ENCODE measurements at places on chromosomes 7 and 10.

DNA sequence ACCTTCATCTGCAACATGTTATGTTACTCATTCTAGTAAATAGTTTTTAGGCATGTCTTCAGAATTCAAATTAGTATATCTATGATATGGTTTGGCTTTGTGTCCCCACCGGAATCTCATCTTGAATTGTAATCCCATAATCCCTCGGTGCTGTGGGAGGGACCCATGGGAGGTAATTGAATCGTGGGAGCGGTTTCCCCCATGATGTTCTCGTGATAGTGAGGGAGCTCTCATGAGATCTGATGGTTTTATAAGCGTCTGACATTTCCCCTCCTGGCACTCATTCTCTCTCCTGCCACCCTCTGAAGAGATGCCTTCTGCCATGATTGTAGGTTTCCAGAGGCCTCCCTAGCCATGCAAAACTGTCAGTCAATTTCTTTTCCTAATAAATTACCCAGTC lies 20.4 kb upstream of the GPR37 start:
- no peak for DNase-seq

- DNase-seq, result no peak
Observed at GRCh38 chr10:132047575-132048293, 18.0 kb upstream of the JAKMIP3 start.

GRCh38 chr7:15280078-15280733 lies 281.6 kb downstream of the AGMO start:
- no peak for DNase-seq

DNA sequence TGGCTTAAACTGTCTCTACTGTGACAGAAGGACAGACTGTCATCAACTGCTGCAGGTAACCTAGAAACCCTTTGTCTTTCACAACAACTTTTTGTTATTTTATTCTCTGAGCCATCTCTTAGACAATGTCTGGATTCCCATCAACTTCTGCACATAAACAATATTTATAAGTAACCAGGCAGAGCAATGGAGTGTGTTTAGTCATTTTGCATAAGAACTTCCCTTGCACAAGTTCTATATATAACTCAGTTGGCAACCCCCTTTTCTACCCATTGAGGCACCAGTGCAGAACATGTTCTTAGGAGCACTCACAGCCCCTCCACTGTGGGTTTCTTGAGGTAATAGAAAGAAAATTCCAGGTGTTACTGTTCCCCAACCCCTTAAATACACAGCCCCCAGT lies 65.0 kb upstream of the IL6 start:
- no peak for DNase-seq

DNA sequence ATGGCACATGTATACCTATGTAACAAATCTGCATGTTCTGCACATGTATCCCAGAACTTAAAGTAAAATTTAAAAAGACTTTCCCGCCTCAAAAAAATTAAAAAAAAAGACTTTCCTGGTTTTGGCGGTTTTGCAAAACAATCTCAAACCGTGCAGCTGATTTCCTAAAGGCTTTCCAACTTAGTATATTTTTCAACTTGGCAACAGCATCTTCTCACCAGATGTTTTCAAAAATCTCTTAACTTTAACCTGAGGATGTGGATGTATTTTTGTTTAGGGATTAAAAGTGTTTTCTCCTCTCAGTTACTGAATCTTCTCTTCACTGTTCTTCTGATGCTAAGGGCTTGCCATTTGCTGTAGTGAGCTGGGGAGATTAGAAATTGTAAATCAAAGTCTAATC lies 96.5 kb upstream of the PLPP4 start:
- DNase-seq, result no peak

GRCh38 chr7:116731023-116731395 lies 59.0 kb downstream of the MET start:
- no peak for DNase-seq

GRCh38 chr10:73859428-73859783 lies 14.9 kb downstream of the CAMK2G start:
- DNase-seq, result no peak

DNA sequence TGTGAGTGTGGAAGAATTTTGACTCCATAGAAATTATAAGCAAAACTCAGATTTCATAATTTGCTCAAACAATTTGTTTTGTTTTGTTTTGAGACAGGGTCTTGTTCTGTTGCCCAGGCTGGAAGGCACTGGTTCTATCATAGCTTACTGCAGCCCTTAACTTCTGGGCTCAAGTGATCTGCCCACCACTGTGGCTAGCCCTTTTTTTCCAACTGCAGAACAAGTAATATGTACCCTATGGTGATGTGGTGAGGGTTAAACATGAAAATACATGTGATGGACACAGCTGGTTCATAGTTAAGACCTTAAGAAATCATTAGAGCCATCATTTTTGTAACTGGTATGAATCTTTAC lies 31.1 kb downstream of the CSTF2T start:
- no peak for DNase-seq

GRCh38 chr10:104324221-104324686 lies 14.0 kb downstream of the ITPRIP start:
- DNase-seq, result no peak

GRCh38 chr10:105010411-105011121 lies 369.5 kb downstream of the SORCS3 start:
- no peak for DNase-seq

DNA sequence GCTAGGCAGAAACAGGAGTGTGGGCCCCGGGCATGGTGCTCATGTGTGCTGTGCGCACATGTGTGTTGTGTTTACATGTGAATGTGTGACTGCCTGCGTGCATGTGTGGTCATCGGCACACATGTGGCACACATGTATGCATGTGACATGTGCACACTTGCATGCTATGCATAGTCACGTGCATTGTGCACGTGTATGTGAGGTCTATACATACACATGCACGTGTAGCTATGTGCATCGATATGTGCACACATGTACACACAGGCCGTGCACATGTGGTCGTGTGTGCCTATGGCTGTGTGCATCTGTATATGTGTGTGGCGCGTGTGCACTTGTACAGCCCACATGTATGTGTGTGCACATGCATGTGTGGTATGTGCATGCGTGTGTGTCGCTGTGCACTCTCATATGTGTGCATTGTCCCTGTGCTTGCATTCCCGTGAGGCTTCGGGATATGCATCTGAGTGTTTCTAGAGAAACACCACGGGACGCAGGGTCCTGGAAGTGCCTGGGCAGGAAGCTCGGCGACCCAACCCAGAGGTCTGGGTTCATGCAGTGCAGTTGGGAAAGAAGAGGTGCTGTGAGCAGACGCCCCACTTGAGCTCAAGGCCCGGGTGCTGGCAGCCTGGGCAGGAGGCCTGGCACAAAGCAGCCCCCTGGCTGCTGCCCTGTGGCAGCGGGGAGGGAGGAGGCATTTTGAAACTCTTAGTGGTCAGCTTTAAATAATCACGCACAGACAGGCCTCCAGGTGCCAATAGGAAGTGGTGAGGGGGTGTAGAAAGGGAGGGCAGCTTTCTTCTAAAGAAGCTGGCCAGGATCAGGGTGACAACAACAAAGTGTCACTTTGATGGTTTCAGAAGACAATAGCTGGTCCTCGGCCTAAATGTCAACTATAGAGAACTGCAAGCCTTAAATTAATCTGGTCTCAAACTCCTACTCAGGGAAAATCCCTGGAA lies 410.0 kb upstream of the MGMT start:
- DNase-seq, result no peak

DNA sequence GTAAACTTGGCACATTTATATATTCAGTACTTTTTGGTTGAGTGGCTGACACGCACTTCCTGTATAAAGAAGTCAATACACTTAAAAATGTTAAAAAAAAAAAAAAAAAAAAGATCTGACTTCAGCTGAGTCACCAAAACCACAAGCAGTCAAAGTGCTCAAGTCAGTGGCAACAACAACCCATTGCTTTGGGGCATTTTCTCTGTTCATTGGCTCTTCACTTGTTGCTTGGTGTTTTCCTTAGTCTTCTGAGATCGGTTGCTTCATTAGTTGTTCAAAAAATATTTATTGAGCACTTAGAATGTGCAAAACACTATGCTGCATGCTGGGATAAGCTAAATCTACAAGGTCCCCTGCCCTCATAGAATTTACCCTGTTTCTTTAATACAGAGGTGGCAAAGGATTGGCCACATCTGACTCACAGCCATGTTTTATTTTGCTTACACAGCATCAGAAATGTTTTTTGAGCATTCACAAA lies 63.7 kb downstream of the ZNRF2 start:
- DNase-seq, result no peak

DNA sequence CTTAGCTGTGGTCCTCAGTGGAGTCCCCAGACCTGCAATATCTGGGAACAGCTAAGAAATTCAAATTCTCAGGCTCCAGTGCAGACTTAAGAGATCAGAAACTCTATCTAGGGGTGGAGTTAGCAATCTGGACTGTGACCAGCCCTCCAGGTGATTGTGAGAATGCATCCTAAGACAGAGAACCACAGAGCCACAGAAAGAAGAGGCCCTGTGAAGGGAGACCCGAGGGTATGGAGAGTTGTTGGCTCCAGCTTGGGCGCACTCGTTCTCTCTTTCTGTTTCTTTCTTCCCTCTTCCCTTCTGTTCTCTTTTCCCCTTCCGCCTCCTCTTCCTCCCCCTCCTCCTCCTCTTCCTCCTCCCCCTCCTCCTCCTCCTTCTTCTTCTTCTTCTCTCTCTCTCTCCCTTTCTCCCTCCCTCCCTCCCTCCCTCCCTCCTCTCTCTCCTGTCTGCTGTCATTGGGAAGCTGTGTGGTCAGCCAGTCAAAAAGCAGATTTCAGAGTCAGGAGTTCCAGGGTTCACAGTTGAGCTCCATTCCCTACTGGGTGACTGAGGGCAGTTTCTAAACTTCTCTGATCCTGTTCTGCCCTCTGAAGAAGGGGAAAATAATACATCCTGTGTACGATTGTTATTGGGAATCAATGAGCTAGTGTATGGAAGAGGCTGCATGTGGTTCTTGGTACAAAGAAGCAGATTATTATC lies 62.1 kb upstream of the STEAP1B start:
- no peak for DNase-seq

DNA sequence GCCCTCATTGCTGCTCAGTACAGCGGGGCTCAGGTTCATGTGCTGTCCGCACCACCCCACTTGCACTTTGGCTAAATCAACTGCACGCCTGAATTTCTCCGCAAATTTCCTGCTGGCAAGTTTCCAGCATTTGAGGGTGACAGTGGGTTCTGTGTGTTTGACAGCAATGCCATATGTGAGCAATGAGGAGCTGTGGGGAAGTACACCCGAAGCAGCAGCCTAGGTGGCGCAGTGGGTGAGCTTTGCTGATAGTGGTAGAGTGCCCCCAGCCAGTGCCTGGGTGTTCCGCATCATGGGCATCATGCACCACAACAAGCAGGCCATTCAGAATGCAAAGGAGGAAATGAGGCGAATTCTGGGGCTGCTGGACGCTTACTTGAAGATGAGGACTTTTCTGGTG lies 103.9 kb upstream of the POT1 start:
- no peak for DNase-seq

GRCh38 chr7:48101968-48102367 lies 12.9 kb downstream of the UPP1 start:
- DNase-seq, result no peak
